ENCODE measurements at places on chromosomes 12 and 14.

GRCh38 chr12:111406474-111407376, 1.0 kb downstream of the SH2B3 start:
- peak; percentile 30 for DNase-seq

GRCh38 chr12:105107171-105107493, 399 bp upstream of the WASHC4 start:
- DNase-seq = no peak

- no peak for DNase-seq
These were observed 261.5 kb downstream of the PCNX1 start for GRCh38 chr14:71168564-71169427.

GRCh38 chr12:56126732-56127239, 1.3 kb upstream of the ESYT1 start:
- DNase-seq = peak; percentile 93
